ENCODE measurements at places on chromosomes 5 and 9. TPM values are rescaled to one million over a fixed set of nuclear protein-coding genes. Genes with fewer than 3 reads are reported as not detected.

GRCh38 chr9:126694206-126695081, 80.7 kb downstream of the LMX1B start:
- H3K27me3 ChIP-seq: no peaks in the 10 kb centered on the region
- no peaks in the 10 kb centered on the region for H3K36me3 ChIP-seq
- no peak overlapping the region for H3K4me3 ChIP-seq

DNA sequence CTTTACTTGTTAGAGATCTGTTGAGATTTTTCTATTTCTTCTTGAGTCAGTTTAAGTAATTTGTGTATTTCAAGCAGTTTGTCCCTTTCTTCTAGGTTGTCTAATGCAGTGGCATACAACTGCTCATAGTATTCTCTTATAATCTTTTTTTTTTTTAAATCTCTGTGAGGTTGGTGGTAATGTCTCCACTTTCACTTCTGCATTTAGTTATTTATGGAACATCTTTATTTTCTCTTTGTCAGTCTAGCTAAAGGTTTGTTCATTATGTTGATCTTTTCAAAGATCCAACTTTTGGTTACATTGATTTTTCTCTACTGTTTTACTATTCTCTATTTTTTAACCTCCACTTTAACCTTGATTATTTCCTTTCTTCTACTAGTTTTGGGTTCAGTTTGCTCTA, 13.8 kb downstream of the FOXE1 start:
- no peak for DNase-seq
- H3K36me3 ChIP-seq: no peaks in the 10 kb centered on the region
- no peak overlapping the region for H3K27ac ChIP-seq
- no peak overlapping the region for H3K4me3 ChIP-seq
- H3K4me1 ChIP-seq: no peaks in the 10 kb centered on the region

GRCh38 chr9:126301985-126302603, 24.5 kb upstream of the MVB12B start:
- no peaks in the 10 kb centered on the region for H3K27me3 ChIP-seq
- no peaks in the 10 kb centered on the region for H3K36me3 ChIP-seq
- no peak overlapping the region for H3K4me3 ChIP-seq
- no peak overlapping the region for H3K27ac ChIP-seq
- DNase-seq: peak; percentile 65
- no peaks in the 10 kb centered on the region for H3K4me1 ChIP-seq

The INSL6 gene
- total RNA-seq: not detected

- H3K4me1 ChIP-seq: no peaks in the 10 kb centered on the region
- H3K36me3 ChIP-seq: no peaks in the 10 kb centered on the region
- H3K4me3 ChIP-seq: no peak overlapping the region
- DNase-seq: no peak
- no peak overlapping the region for H3K27ac ChIP-seq
Observed at GRCh38 chr9:76693912-76694311, 70.3 kb upstream of the PCA3 start.

The GFRA3 gene
- total RNA-seq: not detected

The FRRS1L gene
- not detected for total RNA-seq

- no peak for DNase-seq
- no peaks in the 10 kb centered on the region for H3K27me3 ChIP-seq
- no peak overlapping the region for H3K4me3 ChIP-seq
- H3K27ac ChIP-seq: no peak overlapping the region
- no peaks in the 10 kb centered on the region for H3K36me3 ChIP-seq
- no peaks in the 10 kb centered on the region for H3K4me1 ChIP-seq
Observed at GRCh38 chr9:10774051-10774450, 161.2 kb upstream of the PTPRD start.

DNA sequence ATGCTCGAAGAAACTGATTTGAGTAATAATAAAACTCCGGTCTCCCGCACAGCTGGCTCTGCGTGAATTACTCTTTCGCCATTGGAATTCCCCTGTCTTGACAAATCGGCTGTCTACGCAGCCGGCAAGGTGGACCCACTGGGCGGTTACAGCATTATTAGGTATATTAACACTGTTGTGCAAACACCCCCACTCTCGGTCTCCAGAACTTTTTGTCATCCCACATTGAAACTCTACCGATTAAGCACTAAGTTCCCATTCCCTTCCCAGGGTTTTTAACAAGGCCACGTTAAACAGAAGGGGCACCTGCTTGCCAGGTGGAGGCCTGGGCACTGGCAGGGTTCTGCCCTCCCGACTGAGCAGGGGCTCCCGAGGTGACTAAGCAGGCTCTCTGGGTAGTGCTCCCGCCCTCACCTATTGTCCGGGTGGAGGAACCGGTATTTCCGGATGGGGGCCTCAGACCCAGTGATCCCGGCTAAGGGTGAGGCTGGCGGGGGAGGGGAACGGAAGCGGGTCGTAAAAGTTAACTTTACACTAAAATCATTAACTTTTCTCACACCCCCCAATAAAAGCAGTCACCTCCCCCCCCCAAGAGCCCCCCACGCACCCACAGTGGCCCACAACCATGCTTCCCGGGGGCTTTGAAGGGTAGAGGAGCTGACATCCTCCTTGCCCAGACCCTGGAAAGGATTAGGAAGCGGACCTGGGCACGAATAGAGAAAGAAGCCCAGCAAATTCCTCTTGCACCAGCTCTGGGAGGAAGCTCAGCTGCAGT, 53.5 kb upstream of the TJP2 start:
- no peaks in the 10 kb centered on the region for H3K27me3 ChIP-seq
- H3K36me3 ChIP-seq: no peaks in the 10 kb centered on the region
- peaks cover 22% of the 10 kb centered on the region for H3K4me1 ChIP-seq
- peak overlapping the region; percentile 100 for H3K27ac ChIP-seq

DNA sequence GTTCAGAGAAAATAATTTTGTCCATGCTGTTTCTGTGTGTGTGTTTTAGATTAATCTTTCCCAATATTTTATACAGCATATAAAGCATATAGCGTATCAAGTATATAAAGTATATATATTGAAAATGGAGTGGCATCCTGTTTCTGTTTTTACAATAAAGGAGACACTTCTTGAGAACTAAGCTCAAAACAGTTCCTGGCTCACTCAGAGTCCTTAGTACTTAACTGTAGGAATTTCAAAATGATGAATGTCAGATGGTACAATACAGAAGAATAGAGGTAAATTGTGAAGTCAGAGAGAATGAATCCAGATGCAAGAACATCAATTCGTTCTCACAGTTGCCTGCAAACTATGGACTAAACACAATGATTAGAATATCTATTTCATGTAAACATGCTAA, 68.7 kb upstream of the TAS2R1 start:
- no peaks in the 10 kb centered on the region for H3K4me1 ChIP-seq
- DNase-seq: no peak
- H3K4me3 ChIP-seq: no peak overlapping the region
- H3K27ac ChIP-seq: no peak overlapping the region

- DNase-seq: peak; percentile 72
- H3K4me3 ChIP-seq: no peak overlapping the region
- H3K27me3 ChIP-seq: no peaks in the 10 kb centered on the region
- H3K36me3 ChIP-seq: no peaks in the 10 kb centered on the region
Observed at GRCh38 chr9:137286975-137287383, 9.5 kb downstream of the TOR4A start.

DNA sequence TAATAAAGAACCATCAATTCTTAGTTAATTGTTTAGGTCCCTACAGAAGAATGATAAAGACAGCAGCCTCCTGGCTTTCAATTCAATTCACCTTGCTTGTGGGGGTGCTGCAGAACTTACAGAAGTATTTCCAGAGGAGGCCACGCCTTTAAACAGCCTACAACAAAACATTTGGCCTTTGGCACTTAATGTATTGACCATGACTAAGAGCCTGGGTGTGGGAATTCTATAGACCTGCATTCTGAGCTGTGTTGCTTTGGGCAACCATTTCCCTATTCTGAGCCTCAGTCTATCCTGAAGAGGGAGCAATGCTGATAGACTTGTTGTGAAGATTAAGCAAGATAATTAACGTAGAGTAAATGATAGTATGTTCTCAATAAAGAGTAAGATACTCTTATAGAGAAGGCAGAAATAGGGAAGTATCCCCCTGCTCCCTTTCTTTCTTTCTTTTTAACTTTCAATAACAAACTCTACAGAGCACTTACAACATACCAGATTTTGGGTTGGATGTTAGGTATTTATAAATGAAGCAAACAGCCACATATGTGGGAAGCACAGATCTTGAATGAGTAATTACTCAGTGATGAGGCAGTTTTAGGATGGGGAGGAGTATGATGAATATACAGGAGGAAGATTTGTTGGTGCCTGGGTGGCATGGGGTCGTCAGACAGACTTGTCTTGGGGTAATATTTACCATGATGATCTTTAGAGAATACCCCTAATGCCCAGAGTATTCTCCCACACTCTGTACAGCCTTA, 28.4 kb downstream of the PAPPA start:
- H3K4me1 ChIP-seq: no peaks in the 10 kb centered on the region
- H3K4me3 ChIP-seq: no peak overlapping the region
- peaks cover 66% of the 10 kb centered on the region for H3K27me3 ChIP-seq
- no peak for DNase-seq

The CER1 gene
- total RNA-seq: not detected
